ENCODE measurements at places on chromosomes 11 and 22. TPM values are rescaled to one million over a fixed set of nuclear protein-coding genes. Genes with fewer than 3 reads are reported as not detected.
A peak's percentile ranks its signal among the peaks of the same experiment; 100 is the strongest.

The OOSP3 gene
- not detected for total RNA-seq

The APOL4 gene
- total RNA-seq, result not detected

The SLC5A1 gene
- not detected for total RNA-seq

The SMTNL1 gene
- not detected for total RNA-seq

The GGT5 gene
- total RNA-seq, result 136 TPM

The CALCB gene
- not detected for total RNA-seq

The C11orf16 gene
- not detected for total RNA-seq

The FGF19 gene
- 0.13 TPM for total RNA-seq

The ART1 gene
- not detected for total RNA-seq

The SCGB1A1 gene
- not detected for total RNA-seq

- peaks cover 15% of the 10 kb centered on the region for H3K4me1 ChIP-seq
- H3K36me3 ChIP-seq, result no peaks in the 10 kb centered on the region
- H3K27ac ChIP-seq, result peak overlapping the region; percentile 18
- H3K27me3 ChIP-seq, result peaks cover 65% of the 10 kb centered on the region
- no peak for DNase-seq
Measured at GRCh38 chr22:25563761-25564319, 635 bp upstream of the GRK3 start.

DNA sequence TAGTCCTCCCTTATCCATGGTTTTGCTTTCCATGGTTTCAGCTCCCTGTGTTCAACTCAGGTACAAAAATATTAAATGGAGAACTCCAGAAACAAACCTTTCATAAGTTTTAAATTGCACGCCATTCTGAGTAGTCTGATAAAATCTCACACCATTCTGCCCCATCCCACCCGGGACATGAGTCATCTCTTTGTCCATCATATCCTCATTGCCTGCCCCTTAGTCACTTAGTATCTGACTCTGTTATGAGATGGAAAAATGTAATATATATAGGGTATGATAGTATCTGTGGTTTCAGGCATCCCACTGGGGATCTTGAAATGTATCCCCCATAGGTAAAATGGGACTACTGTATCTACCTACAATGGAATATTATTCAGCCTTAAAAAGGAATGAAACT, 35.5 kb upstream of the FGF3 start:
- peaks cover 38% of the 10 kb centered on the region for H3K27me3 ChIP-seq
- no peaks in the 10 kb centered on the region for H3K4me1 ChIP-seq
- no peak for DNase-seq
- H3K36me3 ChIP-seq, result no peaks in the 10 kb centered on the region
- H3K27ac ChIP-seq, result no peak overlapping the region
- H3K4me3 ChIP-seq, result no peak overlapping the region

DNA sequence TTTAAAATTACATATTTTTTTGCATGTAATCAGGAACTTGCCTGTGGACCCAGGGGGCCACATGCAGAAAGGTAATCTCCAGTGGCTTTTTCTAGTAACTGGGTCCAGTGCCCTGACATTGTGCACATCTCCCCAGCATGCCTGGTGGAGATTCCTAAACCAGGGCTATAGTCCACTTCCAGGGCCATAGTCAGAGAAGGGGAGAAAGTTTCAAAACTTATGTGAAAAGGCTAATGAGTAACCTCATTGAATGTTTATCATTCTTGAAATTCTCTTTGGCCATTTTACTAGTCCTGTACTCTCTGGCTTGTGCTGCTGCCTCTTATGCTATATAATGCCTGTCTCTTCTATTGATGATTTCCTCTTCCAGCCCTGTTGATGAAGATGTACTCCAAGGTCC, 47.8 kb downstream of the BARX2 start:
- no peak overlapping the region for H3K27ac ChIP-seq
- H3K4me3 ChIP-seq, result no peak overlapping the region
- peaks cover 4% of the 10 kb centered on the region for H3K27me3 ChIP-seq
- H3K36me3 ChIP-seq, result no peaks in the 10 kb centered on the region
- peak; percentile 17 for DNase-seq
- H3K4me1 ChIP-seq, result no peaks in the 10 kb centered on the region

- peaks cover 2% of the 10 kb centered on the region for H3K27me3 ChIP-seq
- DNase-seq, result no peak
- no peaks in the 10 kb centered on the region for H3K4me1 ChIP-seq
- H3K36me3 ChIP-seq, result no peaks in the 10 kb centered on the region
- H3K27ac ChIP-seq, result no peak overlapping the region
Measured at GRCh38 chr11:87473174-87473573, 435.4 kb downstream of the TMEM135 start.

DNA sequence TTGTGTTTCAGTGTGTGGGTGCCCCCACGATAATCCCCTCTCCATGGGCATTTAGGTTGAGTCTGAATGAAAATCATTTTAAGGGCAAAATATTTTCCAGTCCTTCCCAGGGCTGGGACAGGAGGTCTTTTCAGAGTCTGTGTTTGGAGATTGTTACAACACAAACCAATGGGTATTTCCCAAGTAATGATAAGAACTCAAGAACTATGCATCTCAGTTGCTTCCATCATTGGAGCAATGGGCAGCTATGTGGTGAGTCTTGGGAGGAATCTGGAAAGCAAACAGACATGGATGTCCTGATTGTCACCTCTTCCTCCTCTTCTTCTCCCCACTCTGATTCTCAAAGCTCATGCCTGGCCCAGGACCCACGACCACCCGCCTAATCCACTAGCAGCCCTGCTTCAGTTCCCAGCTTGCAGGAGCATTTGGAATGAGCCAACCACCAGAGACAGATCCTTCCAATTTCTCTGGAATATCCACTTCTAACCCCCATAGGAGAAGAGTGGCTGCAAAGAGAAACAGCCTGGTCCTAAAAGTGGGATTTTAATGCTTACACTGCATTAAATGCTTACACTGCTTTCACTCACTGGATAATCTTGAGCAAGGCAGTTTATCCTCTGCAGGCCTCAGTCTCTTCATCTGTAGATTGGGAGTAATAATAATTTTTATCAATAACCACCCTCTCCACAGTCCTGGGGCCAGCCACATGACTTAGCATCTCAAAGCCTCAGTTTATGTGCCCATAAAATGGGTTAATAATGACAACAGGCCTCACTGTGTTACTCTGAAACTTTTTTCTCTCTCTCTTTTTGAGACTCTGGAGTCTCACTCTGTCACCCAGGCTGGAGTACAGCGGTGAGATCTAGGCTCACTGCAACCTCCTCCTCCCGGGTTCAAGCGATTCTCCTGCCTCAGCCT, 404.3 kb downstream of the MN1 start:
- H3K27me3 ChIP-seq, result no peaks in the 10 kb centered on the region
- no peak for DNase-seq
- H3K4me1 ChIP-seq, result peaks cover 12% of the 10 kb centered on the region
- no peak overlapping the region for H3K4me3 ChIP-seq
- peaks cover under 1% of the 10 kb centered on the region for H3K36me3 ChIP-seq

- H3K4me1 ChIP-seq, result peaks cover 11% of the 10 kb centered on the region
- H3K27ac ChIP-seq, result no peak overlapping the region
- no peak for DNase-seq
- H3K4me3 ChIP-seq, result no peak overlapping the region
- H3K36me3 ChIP-seq, result no peaks in the 10 kb centered on the region
Measured at GRCh38 chr11:28819741-28820140, 711.6 kb downstream of the METTL15 start.

- DNase-seq, result peak; percentile 27
- no peaks in the 10 kb centered on the region for H3K4me1 ChIP-seq
- no peak overlapping the region for H3K4me3 ChIP-seq
- no peak overlapping the region for H3K27ac ChIP-seq
- H3K36me3 ChIP-seq, result peaks cover 66% of the 10 kb centered on the region
Measured at GRCh38 chr22:30930228-30930627, 38.3 kb downstream of the MORC2 start.

DNA sequence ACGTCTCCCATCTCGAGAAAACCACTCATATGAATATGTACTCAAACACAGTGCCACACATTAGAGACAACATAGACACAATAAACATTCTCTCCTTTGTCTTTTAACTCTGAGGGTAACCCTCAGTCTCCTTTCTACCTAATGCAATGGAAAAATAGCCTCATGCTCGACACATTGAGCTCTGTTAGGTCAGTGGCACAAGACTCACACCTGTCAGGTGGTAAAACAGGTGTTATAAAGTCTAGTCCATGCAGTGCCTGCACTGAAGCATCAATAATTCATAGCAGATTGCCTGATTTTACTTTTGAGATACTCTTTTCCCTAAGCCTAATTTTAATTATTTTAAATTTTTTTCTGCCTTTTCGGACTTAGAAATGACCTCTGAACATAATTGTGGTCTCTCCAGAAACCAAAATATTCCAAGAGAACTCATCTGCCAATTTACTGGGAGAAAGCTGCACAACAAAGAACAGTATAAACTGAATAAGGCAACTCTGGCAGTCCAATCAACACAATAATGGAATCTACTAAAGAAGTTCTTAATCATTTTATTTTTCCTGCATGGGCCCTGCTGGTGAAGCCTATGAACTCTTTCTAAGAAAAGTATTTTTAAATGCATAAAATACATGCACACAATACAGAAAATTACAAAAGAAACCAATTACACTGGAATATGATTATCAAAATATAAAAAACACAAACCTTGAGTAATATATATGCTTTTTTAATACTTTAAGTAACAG, 9.9 kb downstream of the RDX start:
- no peak overlapping the region for H3K4me3 ChIP-seq
- peaks cover 6% of the 10 kb centered on the region for H3K36me3 ChIP-seq
- no peak overlapping the region for H3K27ac ChIP-seq
- peaks cover 49% of the 10 kb centered on the region for H3K4me1 ChIP-seq
- H3K27me3 ChIP-seq, result no peaks in the 10 kb centered on the region

GRCh38 chr11:103942646-103943045, 93.8 kb upstream of the DDI1 start:
- no peaks in the 10 kb centered on the region for H3K27me3 ChIP-seq
- H3K27ac ChIP-seq, result no peak overlapping the region
- peaks cover 21% of the 10 kb centered on the region for H3K4me1 ChIP-seq
- DNase-seq, result no peak
- H3K36me3 ChIP-seq, result no peaks in the 10 kb centered on the region

GRCh38 chr11:116736763-116737162, 36.0 kb downstream of the BUD13 start:
- peaks cover 2% of the 10 kb centered on the region for H3K36me3 ChIP-seq
- H3K27ac ChIP-seq, result no peak overlapping the region
- no peaks in the 10 kb centered on the region for H3K27me3 ChIP-seq
- H3K4me1 ChIP-seq, result peaks cover 11% of the 10 kb centered on the region

GRCh38 chr22:20641198-20641892, 132.6 kb upstream of the SERPIND1 start:
- DNase-seq, result no peak
- H3K36me3 ChIP-seq, result no peaks in the 10 kb centered on the region
- peaks cover 50% of the 10 kb centered on the region for H3K27me3 ChIP-seq
- no peaks in the 10 kb centered on the region for H3K4me1 ChIP-seq
- no peak overlapping the region for H3K4me3 ChIP-seq
- H3K27ac ChIP-seq, result no peak overlapping the region

GRCh38 chr11:10561043-10561818, 7.2 kb downstream of the LYVE1 start:
- no peak overlapping the region for H3K27ac ChIP-seq
- no peak overlapping the region for H3K4me3 ChIP-seq
- no peaks in the 10 kb centered on the region for H3K36me3 ChIP-seq
- DNase-seq, result no peak

- H3K4me1 ChIP-seq, result no peaks in the 10 kb centered on the region
- no peak overlapping the region for H3K4me3 ChIP-seq
- peaks cover 11% of the 10 kb centered on the region for H3K27me3 ChIP-seq
Measured at GRCh38 chr11:129852125-129852740, 36.6 kb downstream of the TMEM45B start.

DNA sequence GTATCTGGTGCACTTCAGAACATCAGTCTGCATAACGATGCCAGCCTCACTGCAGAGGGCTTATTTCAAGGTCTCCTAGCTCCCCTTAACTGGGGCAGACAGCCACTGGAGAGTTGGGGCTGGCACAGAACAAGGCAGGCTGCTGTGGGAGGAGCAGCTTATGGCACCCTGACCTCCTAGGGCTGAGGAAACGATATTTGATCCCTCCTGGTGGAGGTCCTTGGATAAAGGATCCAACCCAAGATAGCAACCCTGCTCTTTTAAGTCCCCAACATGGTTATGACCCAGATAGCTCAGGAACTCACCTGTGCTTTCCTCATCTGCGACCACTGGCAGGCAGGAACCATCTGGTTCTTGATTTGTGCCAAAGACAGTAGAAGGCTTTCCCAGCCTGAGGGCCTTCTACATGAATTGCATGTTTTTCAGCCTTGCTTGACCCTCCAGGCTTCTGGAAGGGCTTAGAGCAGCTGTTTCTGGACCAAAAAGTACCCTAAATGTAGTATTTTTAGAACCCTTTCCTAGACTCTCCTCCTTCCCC, 2.8 kb downstream of the TMEM109 start:
- H3K27ac ChIP-seq, result peak overlapping the region; percentile 35
- peaks cover 46% of the 10 kb centered on the region for H3K4me1 ChIP-seq
- DNase-seq, result no peak
- peak overlapping the region; percentile 19 for H3K4me3 ChIP-seq
- H3K36me3 ChIP-seq, result peaks cover 13% of the 10 kb centered on the region

DNA sequence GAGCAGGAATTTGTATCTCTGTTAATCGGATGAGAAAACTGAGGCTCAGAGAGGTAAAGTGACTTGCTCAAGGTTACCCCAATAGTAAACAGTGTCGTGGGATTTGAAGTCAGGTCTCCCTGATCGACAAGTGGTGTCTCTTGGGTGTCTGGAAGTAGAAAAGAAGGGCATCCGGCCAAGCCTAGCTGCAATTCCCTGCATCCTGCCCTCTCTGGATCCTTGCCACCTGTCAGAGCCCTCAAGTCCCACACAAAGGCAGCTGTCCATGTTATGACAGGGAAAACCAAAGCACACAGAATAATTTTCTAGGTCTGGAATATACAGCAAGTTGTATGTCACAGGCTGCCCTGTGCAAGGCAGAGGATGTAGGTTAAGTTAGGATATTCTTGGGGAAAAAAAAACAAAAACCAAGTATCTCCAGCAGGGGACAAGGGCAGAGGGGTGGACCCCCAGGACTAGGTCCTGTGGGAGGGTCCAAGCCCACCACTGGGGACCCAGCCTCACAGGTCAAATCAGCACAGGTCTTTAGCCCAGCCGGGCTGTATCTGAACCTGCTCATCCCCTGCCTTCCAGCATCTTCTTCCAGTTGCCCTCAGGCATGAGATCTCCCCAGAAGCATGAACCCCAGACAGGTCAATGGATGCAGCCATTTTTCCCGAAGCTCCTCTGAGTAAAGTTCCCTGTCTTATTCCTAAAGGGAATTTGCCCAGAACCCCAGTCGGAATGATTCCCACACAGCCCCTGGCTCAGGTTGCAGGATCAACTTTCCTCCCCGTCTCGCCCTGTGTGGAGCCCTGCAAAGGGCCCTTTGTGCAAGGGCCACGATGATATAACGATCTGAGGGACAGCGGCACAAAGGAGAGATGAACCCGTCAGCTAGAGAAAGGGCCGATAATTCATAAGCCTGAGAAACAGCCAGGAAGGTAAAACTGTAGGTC, 15.0 kb downstream of the USH1C start:
- no peak for DNase-seq
- H3K27me3 ChIP-seq, result peaks cover 47% of the 10 kb centered on the region
- H3K4me1 ChIP-seq, result no peaks in the 10 kb centered on the region
- no peak overlapping the region for H3K27ac ChIP-seq

- no peaks in the 10 kb centered on the region for H3K36me3 ChIP-seq
- H3K27me3 ChIP-seq, result no peaks in the 10 kb centered on the region
- no peak overlapping the region for H3K27ac ChIP-seq
Measured at GRCh38 chr11:20887137-20887536, 217.8 kb downstream of the NELL1 start.

All from osteocyte (in vitro differentiated cells).